Subcutaneous preadipocyte (primary cell): ENCODE measurements at places on chromosomes 12 and 14. TPM values are rescaled to one million over a fixed set of nuclear protein-coding genes. Genes with fewer than 3 reads are reported as not detected.

The CARMIL3 gene
- total RNA-seq, result under 0.01 TPM in 1 of 2 replicates, not detected in the other

The REC8 gene
- 1.8 TPM in 2 replicates for total RNA-seq

The GPR65 gene
- under 0.01 TPM in 1 of 2 replicates, not detected in the other for total RNA-seq

The TEAD4 gene
- total RNA-seq, result 16.9 and 22.7 TPM in 2 replicates

The RASSF9 gene
- under 0.01 and 0.20 TPM in 2 replicates for total RNA-seq

The KITLG gene
- total RNA-seq, result 27.9 and 45.7 TPM in 2 replicates

The ARMH4 gene
- 1.4 and 2.9 TPM in 2 replicates for total RNA-seq

The PROX2 gene
- not detected in 2 replicates for total RNA-seq

The SLC5A8 gene
- not detected in 2 replicates for total RNA-seq

The SLCO1B1 gene
- total RNA-seq, result not detected in 2 replicates

The CLEC2A gene
- not detected in 2 replicates for total RNA-seq

The CLEC4A gene
- total RNA-seq, result 0.78 TPM in 1 of 2 replicates, not detected in the other

The EPYC gene
- not detected in 2 replicates for total RNA-seq

The PLCZ1 gene
- 0.39 TPM in 1 of 2 replicates, not detected in the other for total RNA-seq

The ACOT4 gene
- 0.20 and 0.73 TPM in 2 replicates for total RNA-seq

The HOXC9 gene
- 2.9 and 8.8 TPM in 2 replicates for total RNA-seq
